NCI-H2081 treated with DMSO at 0.1 percent for 48 hours (cell line): ENCODE measurements at places on chromosomes 11 and 22.

GRCh38 chr11:95680169-95680929 lies 109.2 kb downstream of the FAM76B start:
- no peak for DNase-seq

DNA sequence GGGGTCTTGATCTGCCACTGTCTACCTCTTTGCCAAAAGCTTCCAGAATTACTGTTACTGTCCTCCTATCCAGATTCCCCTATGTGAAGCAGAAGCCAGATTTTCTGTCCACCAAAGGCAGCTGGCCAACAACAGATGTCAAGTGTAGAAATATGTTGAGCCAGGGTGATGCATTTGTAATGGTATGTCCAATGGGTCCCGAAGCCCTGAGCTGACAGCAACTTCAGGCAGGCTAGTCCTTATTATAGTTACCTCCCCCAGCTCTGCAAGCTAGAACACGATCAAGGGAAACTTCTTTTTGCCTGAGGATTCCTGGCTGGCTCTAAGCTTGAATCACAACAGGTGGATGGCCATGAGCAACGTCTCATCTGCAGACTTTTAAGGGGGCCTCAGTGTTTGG lies 10.2 kb downstream of the PAMR1 start:
- DNase-seq, result no peak

DNA sequence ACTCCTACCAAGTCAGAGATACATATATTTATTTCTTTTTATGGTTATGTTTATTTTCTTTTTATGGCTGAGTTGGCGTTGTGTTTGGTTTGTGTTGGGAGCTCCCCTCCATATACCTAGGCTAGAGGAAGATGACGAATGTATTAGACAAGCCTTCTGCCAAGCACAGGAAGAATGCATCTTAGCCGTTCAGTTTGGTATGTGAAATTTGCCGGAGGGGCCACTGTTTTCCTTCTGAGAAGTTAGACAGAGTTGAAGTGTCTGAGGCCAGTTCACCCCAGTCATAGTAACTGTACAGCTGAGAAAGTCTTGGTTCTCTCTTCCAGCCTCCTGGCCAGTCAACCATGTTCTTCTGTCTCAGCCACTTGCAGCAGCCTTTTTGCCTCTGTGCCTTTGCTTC lies 29.8 kb downstream of the TEAD1 start:
- DNase-seq, result no peak

DNA sequence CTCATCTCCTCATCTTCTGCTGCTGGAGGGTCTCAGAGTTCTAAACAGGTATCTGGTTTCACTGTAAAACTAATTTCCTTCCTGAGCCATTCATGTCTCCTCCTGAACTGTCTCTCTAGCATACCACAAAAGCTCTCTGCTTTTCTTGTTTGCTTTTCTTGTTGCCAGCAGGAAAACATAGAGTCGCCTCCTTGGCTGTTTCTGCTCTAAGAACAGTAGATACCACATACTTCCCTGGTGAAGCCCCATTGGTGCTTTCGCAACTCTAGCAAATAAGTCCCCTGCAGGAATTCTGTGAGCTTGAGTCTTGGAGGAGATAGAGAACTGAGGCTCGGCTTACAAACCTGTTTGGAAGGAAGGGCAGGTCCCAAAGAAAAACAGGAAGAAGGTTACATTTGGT lies 7.0 kb downstream of the DIXDC1 start:
- no peak for DNase-seq

- DNase-seq, result no peak
These were observed 62.1 kb upstream of the LMO1 start for GRCh38 chr11:8325591-8326304.

GRCh38 chr11:76291576-76292526 lies 85.5 kb upstream of the WNT11 start:
- DNase-seq, result no peak

GRCh38 chr11:131378931-131379330 lies 8.5 kb downstream of the NTM start:
- no peak for DNase-seq

DNA sequence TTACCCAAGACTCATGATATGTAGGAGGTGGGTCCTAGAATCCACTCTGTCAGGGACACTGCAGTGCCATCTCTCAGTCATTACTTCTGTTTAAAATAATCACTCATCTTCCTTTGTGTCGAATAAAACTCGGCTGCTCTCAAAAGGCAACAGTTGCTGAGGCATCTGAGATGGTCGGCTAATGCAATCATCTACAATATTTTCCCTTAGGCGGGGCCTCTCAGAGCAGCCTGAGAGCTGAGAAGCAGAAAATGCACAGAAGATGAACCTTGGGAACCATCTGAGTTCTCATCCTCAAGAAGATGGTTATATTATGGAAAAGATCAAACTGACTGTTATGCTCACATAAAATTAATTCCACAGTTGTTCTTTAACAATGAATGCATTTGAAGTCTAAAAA lies 1518.2 kb upstream of the TENM4 start:
- DNase-seq, result no peak

DNA sequence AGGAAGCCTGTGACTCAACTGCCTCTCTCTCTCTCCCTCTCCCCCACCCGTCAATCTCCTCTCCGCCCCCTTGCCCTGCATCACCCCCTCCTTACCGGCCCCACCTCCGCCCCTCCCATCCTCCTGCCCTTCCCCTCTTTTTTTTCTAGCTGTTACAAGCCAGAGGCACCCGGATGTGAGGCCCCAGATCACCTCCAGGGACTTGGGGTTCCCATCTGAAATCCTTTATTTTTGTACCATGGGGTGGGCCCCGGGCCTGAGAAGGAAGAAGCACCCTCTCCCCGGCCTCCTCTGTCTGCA lies 10.8 kb downstream of the KCTD17 start:
- DNase-seq, result no peak

- no peak for DNase-seq
These were observed at the start of gene KLHL22 for GRCh38 chr22:20494978-20495860. TSS of gene KLHL22 (minus strand) at chr22:20495795. CDS start at chr22:20489211, 6,584 bp downstream.

DNA sequence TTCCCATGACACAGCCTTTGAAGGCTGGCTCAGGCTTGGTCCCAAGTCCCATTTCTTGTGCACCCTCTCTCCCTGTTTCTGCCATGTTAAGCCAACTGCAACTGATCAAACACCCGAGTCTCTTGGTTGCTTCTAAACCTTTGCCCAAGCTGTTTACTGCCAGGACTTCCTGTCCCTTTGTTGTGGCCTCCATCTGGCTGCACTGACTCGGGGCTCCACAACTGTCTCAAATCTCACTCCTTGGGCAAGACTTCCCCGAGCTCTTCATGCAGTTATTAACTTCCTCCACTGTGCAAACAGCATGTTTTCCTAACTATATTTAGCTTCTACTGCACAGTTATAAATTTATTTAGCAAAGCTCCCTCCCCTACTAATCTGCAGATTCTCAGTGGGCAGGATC lies 4.3 kb downstream of the VPREB1 start:
- no peak for DNase-seq

GRCh38 chr11:61198361-61198760 lies 5.0 kb upstream of the PGA3 start:
- DNase-seq, result no peak
